Suppressor macrophage treated with lipopolysaccharide for 1 hour (primary cell): ENCODE measurements at places on chromosomes 13 and 19.

DNA sequence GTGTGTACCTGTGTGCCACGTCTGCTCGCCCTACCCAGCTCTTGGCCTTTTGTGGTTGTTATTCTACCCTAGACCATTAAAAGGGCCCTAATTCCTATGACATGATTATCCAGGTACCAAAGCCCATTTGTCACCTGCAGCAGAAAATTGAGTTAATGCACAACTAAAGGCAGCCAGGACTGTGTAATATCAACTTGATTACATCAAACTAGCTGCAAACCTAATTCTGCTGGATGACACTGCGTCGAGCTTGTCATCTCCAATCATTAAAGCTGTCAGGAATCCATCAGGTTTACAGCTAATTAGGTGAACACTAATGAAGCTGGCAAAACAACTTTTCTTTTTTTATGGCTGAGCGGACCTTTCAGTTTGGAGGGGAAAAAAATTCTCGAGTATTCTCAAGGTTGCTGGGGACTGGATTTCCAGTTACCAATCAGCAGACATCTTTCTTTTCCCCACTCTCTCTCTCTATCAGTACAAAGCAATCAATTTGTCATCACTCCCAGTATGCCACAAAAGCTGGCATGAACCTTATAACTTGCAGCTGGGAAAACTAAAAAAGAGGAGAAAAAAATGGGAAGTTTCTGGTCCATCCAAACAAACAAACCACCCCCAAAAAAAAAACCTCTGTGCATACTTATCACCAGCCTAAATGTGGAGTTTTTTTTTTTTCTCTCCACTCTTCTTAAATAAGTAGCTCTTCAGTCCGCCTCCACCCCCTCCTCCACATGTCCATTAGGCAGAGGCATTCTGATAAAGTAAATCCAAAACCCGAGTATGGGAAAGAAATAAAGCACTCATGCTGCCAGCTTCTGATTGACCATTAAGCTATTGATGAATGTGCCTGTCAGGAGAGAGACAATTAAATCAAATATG lies 2.8 kb downstream of the TSHZ3 start:
- no peak for DNase-seq

DNA sequence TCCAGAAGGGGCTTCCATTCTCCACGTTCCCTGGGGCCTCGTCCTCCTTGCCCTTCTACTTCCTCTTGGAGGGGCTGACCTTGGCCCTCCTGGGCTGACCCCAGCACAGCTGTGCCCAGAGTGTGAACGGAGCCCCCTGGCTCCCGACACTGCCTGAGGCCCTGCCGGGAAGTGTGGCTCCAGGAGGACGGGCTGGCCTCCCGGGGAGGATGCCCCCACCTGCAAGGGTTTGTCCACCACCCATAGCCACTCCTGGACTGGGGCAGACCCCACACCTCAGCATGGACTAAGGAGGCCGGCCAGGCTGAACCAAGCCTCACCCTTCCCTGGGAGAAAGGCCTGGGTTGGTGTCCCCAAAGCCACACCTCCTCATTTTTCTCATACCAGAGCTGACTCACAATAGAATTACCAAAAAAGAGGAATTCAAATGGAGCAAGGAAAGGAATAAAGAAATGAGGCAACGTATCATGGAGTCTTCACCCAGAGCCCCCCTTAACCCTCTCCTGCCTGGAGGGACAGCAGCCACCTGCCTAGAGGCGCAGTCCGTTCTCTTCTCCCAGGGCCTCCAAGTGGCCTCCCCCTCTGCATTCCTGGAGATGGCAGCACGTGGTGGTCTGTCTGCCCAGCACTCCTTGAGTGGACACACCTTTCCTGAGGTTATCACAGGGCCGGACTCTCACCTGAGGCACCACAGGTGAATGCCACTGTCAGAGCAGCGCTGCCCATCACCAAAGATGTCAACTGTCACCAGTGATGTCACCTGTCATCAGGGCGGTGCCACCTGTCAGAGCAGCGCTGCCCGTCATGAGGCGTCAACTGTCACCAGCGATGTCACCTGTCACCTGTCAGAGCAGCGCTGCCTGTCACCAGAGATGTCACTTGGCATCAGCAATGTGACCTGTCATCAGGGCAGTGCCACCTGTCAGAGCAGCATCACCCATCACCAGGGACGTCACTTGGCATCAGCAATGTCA lies 3.1 kb upstream of the C13orf46 start:
- peak; percentile 38 for DNase-seq

GRCh38 chr19:36421749-36422481 lies 3.5 kb upstream of the ZFP82 start:
- DNase-seq = no peak

- DNase-seq = peak; percentile 26
These were observed 9.6 kb downstream of the CAPN12 start for GRCh38 chr19:38734426-38735256.

- DNase-seq = peak; percentile 73
These were observed 76.9 kb downstream of the GADD45B start for GRCh38 chr19:2552859-2553258.

- no peak for DNase-seq
These were observed 4.7 kb downstream of the IFT88 start for GRCh38 chr13:20571676-20572075.
